Occipital lobe (tissue), 3 donors: ENCODE measurements at places on chromosomes 3 and 15. TPM values are rescaled to one million over a fixed set of nuclear protein-coding genes. Genes with fewer than 3 reads are reported as not detected.
A peak's percentile ranks its signal among the peaks of the same experiment; 100 is the strongest.

DNA sequence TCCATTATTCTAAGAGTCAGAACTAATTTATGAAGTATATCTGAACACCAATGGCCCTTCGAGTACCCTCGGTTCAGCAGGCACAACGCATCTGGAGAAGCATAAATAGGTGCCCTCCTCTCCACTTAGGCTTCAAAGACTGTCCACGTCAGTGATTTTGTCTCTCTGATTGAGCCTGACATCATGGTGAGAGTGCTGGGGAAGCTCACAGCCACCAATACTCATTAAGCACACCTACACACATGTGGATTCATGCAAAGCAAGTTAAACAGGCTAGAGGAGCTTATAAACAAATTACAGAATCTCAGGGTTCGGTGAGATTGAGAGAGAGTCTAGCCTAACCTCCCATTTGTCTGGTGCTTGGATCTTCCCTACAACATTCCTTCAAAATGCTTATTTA is 3.6 kb downstream of the CLDN1 start:
- no peak for DNase-seq

DNA sequence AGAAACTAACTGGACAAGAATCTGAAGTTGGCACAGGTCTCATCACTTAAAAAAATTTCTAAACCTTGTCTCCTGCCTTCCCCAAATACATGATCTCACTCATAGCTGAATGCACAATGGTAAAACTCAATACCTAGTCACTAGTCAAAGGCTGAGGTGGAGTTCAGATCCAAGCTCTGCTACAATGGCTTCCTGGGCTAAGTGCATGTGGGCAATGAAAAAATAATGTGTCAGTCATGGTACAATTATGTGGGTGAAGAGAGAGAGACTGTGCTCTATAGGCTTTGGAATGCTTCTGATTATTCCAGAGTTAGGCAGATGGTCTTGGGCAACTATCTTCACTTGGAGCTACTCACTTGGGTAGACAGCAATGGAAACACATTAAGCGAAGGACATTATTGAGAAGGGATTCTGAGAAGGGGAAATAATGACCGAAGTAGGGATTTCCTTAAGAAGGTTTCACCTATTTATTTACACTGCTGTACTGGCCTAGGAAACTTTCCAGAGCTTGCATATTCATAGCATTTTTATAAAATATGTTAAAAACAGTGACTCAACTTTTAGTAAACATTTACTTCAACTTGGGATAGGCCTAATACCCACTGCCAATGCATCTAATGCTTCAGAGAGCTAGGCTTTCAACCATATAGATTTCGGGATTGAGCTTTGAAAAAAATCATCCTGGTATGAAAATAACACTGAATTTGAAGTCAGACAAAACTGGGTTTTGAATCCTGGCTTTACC is 58.7 kb upstream of the PLXND1 start:
- DNase-seq, result no peak

GRCh38 chr3:72155391-72156064 is 370.6 kb upstream of the PROK2 start:
- peak; percentile 58 for DNase-seq

DNA sequence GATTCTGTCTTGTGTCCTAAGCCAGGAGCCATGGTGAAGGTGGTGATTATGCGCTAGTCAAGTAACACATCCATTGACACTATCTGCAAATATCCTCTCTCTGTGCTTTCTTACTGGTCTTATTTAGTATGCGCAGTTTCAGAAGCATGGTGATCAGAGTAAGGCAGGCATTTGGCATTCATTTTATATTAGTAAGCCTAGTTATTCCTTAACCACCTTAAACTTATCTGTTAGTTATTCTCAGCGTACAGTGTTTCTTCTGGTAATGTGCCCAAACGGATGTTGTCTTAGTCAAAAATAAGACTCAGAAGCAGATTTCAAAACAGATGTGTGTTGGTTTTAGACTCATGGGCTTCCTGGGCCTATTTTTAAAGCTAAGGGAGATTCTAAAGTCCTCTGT is 329.2 kb downstream of the GRM7 start:
- no peak for DNase-seq

Gene SCN5A
- 0.16 TPM for total RNA-seq

Gene GOLGA6L4
- 3.4 TPM for total RNA-seq
